Activated CD4-positive, alpha-beta T cell treated with anti-CD3 and anti-CD28 coated beads, Interleukin-2, amount 50 U/mL, for 1 hour (primary cell): ENCODE measurements at places on chromosomes 2 and 18.

DNA sequence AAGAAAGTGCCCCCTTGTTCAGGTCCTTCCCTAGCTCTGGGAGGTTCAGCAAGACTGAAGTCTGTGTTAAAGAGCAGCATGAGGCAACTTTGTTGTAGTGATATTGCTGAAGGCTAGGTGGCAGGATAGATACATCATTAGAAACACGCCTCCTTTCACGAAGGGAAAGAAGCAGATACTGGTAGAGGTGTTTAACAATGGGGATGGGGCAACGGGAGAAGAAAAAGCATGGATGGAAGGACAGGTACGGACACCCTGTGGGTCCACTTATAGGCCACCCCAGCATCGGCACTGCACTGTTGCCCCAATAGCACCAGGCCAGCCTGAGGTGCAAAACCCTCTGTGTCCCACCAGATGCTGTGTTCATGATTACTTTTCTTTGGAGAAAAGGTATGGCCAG is 3.5 kb upstream of the IGFBP5 start:
- no peak for DNase-seq

DNA sequence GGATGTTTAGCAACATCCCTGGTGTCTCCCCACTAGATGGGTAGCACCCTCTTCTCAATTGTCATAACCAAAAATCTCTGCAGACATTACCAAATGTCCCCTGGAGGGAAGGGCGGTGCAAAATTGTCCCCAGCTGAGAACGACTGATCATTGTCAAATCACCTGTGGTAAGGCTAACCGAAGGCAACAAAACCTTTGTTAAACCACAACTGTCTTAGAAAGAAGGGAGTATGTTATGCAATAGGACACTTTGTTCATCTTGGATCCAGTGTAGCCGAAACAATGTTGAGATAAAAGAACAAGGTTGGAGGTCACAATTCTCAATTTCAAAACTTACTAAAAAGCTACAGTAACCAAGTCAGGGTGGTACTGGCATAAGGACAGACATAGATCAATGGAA is 50.3 kb upstream of the ST3GAL5 start:
- DNase-seq = no peak

GRCh38 chr2:101349893-101350662 is 37.2 kb downstream of the CREG2 start:
- DNase-seq = no peak

DNA sequence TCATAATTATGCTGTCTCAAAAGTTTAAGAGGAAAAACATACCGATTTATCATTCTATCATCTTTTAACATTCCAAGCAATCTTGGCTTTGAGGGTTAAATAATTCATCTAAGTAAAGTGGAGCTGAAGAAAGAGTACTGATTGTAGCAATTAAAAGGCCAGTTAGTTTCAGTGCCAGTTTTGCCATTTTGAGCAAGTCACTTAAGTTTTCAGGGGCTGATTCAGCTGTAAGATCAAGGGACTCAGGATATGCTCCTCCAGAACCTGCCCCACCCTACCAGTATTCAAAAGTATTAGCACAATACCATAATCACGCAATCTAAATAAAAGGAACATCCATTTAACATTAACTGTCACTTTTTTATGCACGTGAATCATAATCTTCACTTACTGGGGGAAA is 1.9 kb downstream of the SS18 start:
- DNase-seq = no peak

- DNase-seq = no peak
Observed at GRCh38 chr18:8747440-8747937, 42.1 kb downstream of the MTCL1 start.

DNA sequence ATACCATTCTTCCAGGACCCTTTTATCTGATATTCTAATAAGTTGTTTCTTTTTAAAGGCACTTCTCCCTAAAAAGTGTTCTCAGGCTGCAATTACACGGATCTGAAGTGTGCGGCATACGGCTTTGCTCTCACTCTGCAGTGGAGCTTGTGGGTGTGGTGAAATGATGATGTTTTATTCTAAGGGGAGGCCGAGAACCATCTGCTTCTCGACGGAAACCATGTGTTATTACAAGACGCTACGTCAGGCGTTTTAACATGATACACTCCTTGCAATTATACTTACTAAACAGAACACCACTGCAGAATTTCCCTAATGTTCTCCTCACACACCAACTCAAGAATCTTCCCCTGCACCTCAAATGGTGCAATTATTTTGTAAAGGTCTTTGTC is 34.9 kb upstream of the CTDP1 start:
- DNase-seq = no peak
